ENCODE measurements at places on chromosomes 11 and 22.

DNA sequence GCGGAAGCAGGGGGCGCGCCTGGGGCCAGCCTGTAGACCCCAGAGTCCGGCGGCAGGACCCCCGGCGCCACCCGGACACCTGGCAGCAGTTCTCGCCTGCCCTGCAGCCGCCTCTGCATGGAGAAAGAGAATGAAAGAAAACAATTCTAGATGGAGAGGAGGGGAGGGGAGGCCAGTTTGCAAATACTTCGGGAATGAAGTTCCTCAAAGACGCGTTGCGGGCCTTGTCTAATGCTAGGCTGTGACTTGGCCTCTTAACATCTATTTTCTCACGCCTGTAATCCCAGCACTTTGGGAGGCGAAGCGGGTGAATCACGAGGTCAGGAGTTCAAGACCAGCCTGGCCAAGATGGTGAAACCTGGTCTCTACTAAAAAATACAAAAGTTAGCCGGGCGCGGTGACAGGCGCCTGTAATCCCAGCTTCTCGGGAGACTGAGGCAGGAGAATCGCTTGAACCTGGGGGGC, 2.1 kb upstream of the BARX2 start:
- DNase-seq, result no peak

DNA sequence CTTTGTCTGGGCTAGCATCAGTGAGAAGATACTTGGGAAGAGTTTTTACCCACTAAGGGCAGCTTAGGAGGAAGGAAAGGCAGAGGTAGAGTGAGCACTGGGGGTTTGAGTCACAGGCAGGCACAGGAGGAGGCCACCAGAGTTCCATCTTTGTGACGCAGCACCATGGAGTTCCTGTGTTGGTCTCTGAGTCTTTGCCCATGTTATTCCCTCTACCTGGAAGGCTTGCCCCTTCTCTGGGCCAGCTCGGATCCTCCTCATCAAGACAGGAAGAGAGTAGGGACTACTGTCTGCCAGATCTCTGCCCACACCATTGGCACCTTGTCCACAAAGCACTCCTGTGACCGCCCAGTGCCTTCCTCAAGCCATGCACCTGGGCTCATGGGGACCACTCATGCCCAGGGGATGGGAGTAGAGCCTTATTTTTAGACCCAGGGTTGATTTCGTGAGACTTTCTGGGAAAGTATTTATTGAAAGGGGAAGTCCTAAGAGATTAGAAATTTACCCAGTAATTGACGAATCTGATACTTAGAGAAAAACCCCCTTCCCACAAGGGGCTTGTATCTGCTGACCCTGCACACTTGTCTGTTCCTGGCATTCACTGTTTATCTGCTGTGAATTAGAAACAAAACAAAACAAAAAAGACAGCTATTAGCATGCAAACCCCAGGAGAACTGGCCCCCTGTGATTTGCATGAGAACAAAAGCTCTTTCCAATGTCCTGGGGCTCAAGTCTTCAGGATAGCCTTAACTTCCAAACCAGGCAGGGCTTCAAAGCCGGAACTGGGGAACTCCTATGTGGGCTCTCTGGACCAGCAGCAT, 35.9 kb upstream of the MYEOV start:
- DNase-seq, result no peak

DNA sequence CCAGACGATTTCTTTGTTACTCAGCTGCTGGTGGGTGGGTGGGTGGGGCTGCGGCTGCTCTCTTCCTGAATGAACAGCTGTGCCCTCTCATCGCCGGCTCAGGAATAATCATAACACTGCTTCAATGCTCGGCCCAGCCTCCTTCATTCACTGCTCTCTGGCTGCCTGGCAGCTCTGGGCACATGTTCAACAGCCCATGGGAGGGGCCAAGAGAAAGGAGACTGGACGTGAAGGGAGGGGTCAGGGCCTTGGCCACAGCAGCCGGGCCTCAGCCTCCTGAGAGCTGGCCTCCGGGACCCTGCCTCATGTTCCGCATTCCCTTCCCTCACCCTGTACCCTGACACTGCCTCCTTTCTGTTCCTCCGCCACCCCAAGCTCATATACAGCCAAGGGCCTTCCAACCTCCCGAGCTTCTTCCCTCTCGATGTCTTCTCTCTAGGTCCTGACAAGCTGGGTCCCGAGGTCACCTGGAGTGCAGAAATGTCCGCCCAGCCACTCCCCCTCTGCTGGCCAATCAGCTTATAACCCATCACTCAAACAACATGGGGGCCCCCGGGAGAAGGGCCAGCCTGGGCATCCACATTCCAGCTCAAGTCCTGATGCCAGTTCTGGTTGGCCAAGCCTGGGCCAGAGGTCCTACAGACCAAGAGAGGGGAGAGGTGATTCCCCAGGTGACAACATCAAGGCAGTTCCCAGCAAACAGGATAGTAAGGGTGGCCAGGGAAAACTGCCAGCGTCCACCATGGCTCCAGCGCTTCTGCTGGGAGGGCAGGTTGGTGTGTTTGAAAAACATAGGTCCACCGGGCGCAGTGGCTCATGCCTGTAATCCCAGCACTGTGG, 3.2 kb upstream of the CSDC2 start:
- DNase-seq, result no peak

DNA sequence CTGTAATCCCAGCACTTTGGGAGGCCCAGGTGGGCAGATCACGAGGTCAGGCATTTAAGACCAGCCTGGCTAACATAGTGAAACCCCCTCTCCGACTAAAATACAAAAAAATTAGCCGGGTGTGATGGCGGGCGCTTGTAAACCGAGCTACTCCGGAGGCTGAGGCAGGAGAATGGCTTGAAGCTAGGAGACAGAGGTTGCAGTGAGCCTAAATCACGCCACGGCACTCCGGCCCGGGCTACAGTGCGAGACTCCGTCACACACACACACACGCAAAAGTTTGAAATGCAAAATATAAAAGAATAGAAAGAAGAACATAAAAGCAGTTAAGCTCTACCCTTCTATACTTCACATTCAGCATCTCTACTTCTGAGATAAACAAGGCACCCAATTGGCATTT, 1165.9 kb upstream of the CNTN5 start:
- DNase-seq, result no peak

GRCh38 chr11:134120921-134121526, 52.2 kb downstream of the JAM3 start:
- no peak for DNase-seq

- DNase-seq, result no peak
These were observed 378.1 kb downstream of the CADM1 start for GRCh38 chr11:115126092-115126491.

GRCh38 chr11:2694995-2695939, 4.5 kb downstream of the KCNQ1OT1 start:
- no peak for DNase-seq

- no peak for DNase-seq
These were observed 55.2 kb downstream of the RBFOX2 start for GRCh38 chr22:35973388-35973787.

GRCh38 chr11:126132319-126132718, 69.7 kb upstream of the CDON start:
- DNase-seq, result peak; percentile 57
